Right forelimb (tissue), 1 donor: ENCODE measurements at places on chromosomes 16 and 17.

- DNase-seq: no peak
Measured at GRCh38 chr17:46783031-46783593, 35.4 kb downstream of the WNT3 start.

DNA sequence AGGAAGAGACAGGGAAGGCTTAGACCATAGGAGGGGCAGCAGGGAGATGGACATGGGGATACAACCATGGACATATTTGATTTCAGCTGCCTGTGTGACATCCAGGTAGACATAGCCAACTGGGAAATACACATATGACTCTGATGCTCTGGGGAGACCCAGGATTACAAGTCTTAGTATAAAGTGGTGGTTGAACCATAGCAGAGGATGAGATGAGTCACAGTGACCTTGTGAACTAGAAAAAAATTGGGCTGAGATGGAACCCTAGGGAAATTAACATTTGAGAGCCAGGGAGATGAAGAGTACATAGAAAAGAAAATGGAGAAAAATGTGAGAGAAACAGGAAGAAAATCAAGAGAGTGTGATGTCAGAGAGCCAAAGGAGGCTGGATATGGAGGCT is 10.2 kb downstream of the MARCHF10 start:
- DNase-seq: no peak

- peak; percentile 59 for DNase-seq
Measured at GRCh38 chr17:58200024-58200633, 7.6 kb downstream of the EPX start.

- DNase-seq: no peak
Measured at GRCh38 chr16:69767459-69768229, 5.5 kb downstream of the WWP2 start.

DNA sequence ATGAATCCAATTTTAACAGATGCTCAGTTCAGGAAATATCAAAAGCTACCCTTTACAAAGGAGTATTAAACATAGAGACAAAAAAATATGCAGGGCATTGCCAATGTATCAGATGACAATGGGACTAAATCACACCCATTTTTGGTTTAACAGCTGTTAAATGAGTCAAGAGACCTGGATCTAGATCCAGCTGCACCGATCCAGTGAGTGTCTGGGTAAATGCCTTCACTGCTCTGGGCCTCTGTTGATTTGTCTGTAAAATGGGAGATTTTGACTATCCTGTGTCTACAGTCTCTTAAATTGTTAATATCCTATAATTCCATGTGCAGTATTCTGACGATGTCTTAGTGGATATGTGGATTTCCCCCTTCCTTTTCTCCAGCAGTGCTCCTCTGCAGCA is 16.4 kb downstream of the KRT23 start:
- DNase-seq: no peak

GRCh38 chr17:45692661-45693060 is 91.5 kb upstream of the CRHR1 start:
- no peak for DNase-seq

DNA sequence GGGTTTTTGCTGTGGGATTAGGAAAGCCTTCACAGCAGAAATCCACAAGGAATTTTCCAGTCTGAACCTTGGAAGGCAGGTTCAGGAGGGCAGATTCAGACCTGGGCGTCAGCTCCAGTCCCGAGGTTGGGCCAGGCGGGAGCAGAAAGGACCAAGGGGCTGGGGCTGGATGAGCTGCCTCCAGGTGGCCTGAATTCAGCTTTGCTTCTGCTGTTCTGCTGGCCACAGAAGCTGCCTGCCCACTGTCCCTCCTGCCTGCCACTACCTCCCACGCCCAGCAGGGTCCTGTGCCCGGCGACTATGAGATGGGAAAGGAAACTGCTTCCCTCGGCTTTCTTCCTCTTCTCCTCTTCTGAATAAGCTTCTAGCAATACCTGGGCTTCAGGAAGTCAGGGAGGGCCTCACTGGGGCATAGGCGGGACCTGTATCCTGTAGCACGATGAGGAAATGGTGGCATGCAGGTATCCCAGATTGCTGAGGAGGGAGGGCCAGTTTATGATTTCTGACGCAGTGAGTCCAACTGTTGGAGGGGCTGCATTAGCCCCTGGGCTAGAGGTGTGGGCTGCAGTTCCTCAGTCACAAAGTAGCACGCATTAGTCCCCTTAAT is 18.4 kb downstream of the TBX4 start:
- no peak for DNase-seq

- no peak for DNase-seq
Measured at GRCh38 chr17:16900288-16900882, 71.5 kb downstream of the TNFRSF13B start.

DNA sequence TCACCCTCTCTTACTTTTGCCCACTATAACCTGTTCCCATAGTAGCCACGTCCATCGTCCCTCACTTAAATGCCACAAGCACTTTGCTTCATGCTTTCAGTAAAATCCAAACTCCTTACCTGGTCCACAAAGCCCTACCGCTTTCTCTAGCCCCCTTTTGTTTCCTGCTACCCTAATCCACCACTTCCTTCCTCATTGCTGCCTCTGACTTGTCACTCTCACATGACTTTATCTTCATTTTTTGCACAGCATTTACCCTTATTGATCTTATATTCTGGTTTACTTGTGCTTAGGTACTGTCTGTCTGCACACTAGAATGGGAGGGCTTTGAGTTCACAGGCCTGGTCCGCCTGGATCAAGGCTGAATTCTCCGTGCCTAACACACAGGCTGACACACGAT is 340.0 kb downstream of the XYLT1 start:
- no peak for DNase-seq

- peak; percentile 49 for DNase-seq
Measured at GRCh38 chr16:9092978-9093344, 1.5 kb downstream of the HAPSTR1 start.
